Activated CD8-positive, alpha-beta T cell treated with anti-CD3 and anti-CD28 coated beads for 36 hours (primary cell): ENCODE measurements at places on chromosomes 13 and 19.

DNA sequence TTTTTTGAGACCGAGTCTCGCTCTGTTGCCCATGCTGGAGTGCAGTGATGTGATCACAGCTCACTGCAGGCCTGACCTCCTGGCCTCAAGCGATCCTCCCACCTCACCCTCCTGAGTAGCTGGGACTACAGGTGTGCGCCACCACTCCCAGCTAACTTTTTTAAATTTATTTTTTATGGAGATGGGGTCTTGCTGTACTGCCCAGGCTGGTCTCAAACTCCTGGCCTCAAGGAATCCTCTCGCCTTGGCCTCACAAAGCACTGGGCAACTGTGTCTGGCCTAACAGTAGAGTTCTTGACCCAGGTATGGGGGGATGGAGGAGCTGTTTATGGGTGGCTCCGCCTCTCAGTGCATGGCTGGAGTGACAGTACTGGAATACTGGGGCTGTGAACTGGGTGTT lies 59.6 kb downstream of the SMARCA4 start:
- H3K4me3 ChIP-seq = no peak overlapping the region
- no peak overlapping the region for H3K27ac ChIP-seq
- DNase-seq = no peak

GRCh38 chr13:33676045-33676989 lies 141.6 kb upstream of the RFC3 start:
- H3K4me1 ChIP-seq = peaks cover 20% of the 10 kb centered on the region
- no peak overlapping the region for H3K4me3 ChIP-seq
- no peak overlapping the region for H3K27ac ChIP-seq
- H3K36me3 ChIP-seq = no peaks in the 10 kb centered on the region
- H3K27me3 ChIP-seq = peaks cover 7% of the 10 kb centered on the region
- DNase-seq = peak; percentile 12

DNA sequence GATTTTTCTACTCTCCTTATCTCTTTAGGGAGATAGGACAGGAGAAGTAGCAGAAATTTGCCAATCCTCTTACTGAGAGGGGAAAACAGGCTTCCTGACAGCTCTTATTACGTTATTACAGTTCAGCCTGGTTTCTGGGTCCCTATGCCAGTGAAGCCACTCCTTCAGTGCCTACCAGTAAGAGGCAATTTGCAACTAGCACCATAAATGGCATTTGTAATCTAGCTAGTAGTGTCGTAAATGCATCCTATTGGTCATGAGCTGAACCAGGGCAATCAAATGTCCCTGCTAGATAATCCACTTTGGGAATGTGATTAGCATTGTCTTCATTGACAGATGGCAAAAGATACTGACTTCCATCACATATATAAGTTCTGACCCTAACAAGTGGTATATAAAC lies 428.8 kb downstream of the DCT start:
- peaks cover 18% of the 10 kb centered on the region for H3K27me3 ChIP-seq
- DNase-seq = no peak
- H3K4me1 ChIP-seq = no peaks in the 10 kb centered on the region
- H3K4me3 ChIP-seq = no peak overlapping the region
- no peak overlapping the region for H3K27ac ChIP-seq

DNA sequence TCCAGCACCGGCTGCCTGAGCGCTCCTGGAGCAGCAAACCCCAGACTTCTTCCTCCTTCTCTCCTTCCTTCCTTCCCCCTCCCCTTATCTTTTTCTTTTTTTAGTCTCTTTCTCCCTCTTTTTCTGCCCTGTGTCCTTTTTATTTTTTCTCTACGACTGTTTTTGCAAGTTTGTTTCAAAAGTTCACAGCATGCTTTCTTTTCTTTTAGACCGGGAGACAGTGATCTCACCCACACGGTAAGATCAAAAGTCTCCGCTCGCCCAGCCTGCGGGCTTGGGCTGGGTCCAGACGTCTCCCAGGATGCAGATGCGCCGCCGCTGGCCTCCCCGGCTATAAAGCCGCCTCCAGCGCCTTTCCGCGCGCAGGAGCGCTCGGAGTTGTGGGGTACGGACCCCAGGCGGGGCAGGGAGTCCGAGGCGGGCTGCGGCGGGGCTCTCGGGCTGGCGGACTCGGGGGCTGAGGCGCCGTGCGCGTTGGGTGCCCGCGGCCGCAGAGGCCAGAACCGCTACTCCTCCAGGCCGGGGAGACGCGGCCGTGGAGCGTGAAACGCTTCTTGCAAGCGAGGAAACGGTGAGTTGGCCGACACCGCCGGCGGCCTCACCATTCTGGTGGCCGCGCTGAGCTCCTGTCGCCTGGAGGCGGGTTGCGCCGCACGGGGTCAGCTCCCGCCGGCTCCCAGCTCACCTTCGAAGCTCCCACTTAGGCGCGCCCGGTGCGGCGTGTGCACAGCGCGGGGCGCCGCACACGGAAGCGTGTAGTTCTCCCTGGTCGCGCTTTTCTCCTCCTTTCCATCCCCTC lies 2.0 kb upstream of the TSHZ3 start:
- H3K4me1 ChIP-seq = peaks cover 32% of the 10 kb centered on the region
- peak; percentile 6 for DNase-seq
- H3K36me3 ChIP-seq = no peaks in the 10 kb centered on the region
- H3K4me3 ChIP-seq = peak overlapping the region; percentile 70
- no peak overlapping the region for H3K27ac ChIP-seq

DNA sequence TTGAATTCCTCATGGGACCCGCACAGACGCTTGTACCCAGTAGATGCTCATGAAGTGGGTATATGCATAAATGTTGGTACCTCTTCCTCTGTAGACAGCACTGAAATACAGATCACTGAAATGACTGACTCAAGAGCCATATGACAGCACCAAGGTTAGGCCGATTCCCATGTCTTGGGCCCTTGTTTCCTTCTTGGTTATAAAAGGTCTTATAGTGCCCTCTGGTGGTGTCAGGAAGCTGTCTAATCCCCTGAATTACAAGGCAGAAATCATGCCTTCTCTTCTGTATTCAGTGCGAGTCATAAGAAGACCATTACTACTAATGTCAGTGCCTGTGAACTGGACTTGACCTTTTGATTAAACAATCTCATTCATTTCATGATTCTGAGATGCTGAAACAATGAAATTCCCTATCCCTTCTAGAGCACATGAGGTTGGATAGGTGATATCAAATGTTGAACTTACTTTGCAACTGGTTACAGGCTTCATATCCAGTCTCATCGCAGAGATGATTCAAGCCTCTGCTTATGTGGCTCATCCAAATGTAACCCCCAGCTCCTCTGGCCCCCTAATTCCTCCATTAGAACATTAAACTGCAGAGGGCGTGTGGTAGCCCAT lies 59.7 kb downstream of the SPATA13 start:
- H3K36me3 ChIP-seq = peaks cover 3% of the 10 kb centered on the region
- peak; percentile 77 for DNase-seq
- H3K4me3 ChIP-seq = no peak overlapping the region
- H3K27ac ChIP-seq = no peak overlapping the region
- H3K27me3 ChIP-seq = no peaks in the 10 kb centered on the region

DNA sequence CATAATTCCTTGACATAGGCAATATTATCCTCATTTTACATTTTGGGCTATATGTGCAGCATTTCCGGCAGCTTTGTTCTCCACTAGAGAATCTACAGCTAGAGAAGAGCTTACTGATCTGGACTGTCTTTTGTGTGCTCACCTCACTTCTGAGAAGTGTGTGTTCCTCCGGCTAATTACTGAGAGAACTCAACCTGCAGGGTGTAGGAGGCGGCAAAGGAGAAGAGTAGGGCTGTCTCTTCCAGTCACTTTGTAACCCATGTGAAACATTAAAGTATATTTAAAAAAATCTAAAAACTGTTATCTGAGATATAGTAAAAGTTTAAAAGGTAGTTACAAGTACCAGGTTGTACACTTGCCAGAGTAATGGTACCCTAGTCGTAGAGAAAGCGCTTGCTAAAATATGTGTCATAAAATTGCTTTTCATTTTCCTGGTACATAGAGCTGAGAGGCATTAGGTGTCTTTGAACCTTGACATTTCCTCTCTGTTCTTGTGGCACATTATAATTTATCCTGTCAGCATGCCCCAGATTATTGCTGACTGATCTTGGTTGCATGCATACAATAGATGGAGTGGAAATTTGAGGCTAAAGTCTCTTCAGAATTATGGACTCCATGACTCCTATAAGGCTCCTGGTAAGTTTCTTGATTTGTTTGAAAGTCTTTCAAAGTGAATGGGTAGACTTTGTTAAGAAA lies 381.9 kb downstream of the LMO7 start:
- no peaks in the 10 kb centered on the region for H3K36me3 ChIP-seq
- no peaks in the 10 kb centered on the region for H3K4me1 ChIP-seq
- H3K27ac ChIP-seq = no peak overlapping the region
- no peak for DNase-seq
- H3K4me3 ChIP-seq = no peak overlapping the region

- no peaks in the 10 kb centered on the region for H3K36me3 ChIP-seq
- no peak for DNase-seq
- H3K4me3 ChIP-seq = peak overlapping the region; percentile 69
- H3K4me1 ChIP-seq = peaks cover 27% of the 10 kb centered on the region
- H3K27ac ChIP-seq = no peak overlapping the region
These were observed 5.5 kb downstream of the HRC start for GRCh38 chr19:49149652-49150105.

DNA sequence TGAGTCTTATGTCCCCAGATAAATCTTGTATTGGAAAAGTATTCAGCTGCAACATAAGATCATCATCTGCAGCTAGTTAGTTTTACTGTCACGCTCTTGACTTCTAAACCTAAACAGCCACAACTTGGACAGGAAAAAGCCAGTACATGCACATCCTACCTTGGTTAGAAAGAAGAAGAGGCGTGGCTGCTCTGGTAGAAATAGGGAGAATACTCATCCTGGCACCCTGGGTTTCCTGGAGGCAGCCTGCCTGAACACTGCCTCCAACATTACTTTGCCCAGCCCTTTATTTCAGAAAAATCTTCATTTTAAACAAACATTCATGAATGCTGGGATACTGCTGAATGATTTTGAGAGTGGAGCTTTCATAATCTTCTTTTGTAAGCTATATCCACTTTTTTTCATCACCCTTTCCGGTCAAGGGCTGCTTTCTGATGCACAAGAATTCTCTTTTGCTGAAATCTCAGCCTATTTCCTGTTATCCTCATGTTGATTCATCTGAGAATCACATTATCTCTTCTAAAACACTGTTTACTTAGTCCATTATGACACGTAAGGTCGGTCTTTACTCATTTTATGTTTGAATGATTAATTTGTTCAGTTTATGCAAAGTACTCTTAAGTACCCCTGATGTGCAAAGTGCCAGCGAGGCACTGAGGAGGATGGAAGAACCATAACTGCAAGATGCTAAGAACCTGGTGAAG lies 55.2 kb downstream of the STARD13 start:
- no peaks in the 10 kb centered on the region for H3K36me3 ChIP-seq
- no peak for DNase-seq
- H3K4me1 ChIP-seq = peaks cover 3% of the 10 kb centered on the region
- no peak overlapping the region for H3K27ac ChIP-seq
- H3K4me3 ChIP-seq = no peak overlapping the region
- H3K27me3 ChIP-seq = peaks cover 3% of the 10 kb centered on the region

DNA sequence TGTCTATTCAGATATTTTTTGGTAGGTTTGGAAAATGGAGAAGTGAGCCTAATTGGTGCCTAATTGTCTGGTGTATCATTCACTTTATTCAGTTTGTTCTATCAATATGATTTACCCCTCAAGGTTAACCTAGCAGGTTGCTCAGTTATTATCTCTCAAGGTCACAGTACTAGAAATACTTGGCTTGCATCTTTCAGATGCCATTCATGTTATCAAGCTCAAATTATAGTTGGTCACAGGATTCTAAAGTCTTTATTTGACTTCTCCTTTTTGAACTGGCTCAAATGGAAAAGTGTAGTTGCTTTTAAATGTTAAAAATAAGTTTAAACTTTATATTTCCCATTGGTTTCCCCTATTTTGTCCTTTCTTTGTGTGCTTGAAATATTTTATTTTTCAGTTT lies 2.6 kb downstream of the KCNRG start:
- H3K4me3 ChIP-seq = no peak overlapping the region
- H3K27me3 ChIP-seq = no peaks in the 10 kb centered on the region
- peaks cover 16% of the 10 kb centered on the region for H3K4me1 ChIP-seq

GRCh38 chr19:8388612-8388958 lies 1.6 kb upstream of the RAB11B start:
- H3K4me3 ChIP-seq = peak overlapping the region; percentile 17
- peaks cover 26% of the 10 kb centered on the region for H3K4me1 ChIP-seq
- H3K27ac ChIP-seq = no peak overlapping the region
- H3K36me3 ChIP-seq = peaks cover 4% of the 10 kb centered on the region
- no peaks in the 10 kb centered on the region for H3K27me3 ChIP-seq

GRCh38 chr13:23901365-23901764 lies 4.1 kb upstream of the C1QTNF9B start:
- no peak overlapping the region for H3K27ac ChIP-seq
- H3K36me3 ChIP-seq = no peaks in the 10 kb centered on the region
- peak; percentile 17 for DNase-seq
- no peak overlapping the region for H3K4me3 ChIP-seq
- H3K4me1 ChIP-seq = no peaks in the 10 kb centered on the region

DNA sequence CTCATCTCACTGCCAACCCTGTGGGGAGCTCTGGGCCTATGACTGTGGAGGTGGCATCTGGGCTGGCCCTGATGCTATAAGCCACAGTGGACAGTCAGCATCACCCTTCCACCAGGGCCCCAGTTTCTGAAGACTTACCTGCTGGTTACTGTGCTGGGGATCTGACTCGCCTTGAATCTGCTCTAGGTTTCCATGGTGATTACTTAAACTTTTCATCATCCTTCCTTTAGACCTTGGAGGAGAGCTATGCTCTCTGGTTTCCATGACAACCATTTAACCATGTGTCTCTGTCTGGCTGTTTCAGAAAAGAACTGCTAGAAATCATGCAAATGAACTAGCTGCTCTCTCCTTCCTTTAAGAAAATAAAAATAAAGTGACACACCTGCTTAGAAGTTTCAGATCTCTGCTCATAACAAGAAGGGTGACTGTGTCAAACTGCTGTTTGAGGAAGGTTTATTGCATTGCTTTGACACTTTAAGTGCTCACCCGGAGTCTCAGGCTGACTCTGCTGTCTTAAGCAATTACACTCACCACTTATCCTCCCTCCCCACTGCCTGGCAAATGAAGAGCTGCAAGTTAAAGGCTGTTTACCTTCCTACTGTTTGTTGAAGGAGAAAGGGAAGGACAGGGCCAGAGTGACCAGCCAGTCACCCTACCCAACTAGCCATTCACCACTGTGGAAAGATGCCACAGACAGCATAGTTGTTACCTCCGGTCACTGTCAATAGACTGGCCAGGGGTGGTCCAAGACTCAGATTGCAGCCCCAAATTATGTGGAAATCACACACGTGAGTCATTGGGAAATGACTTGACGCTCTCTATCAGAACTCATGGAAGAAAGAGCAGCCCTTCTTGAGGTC lies 87.6 kb downstream of the HSPH1 start:
- H3K4me3 ChIP-seq = no peak overlapping the region
- no peaks in the 10 kb centered on the region for H3K36me3 ChIP-seq
- peaks cover 24% of the 10 kb centered on the region for H3K4me1 ChIP-seq
- peaks cover 12% of the 10 kb centered on the region for H3K27me3 ChIP-seq

- H3K27me3 ChIP-seq = no peaks in the 10 kb centered on the region
- no peak overlapping the region for H3K4me3 ChIP-seq
- no peak for DNase-seq
- H3K36me3 ChIP-seq = no peaks in the 10 kb centered on the region
These were observed 221.2 kb downstream of the DCLK1 start for GRCh38 chr13:35909837-35910540.
